Activated CD8-positive, alpha-beta T cell treated with anti-CD3 and anti-CD28 coated beads for 36 hours (primary cell): ENCODE measurements at places on chromosomes 5 and 9. TPM values are rescaled to one million over a fixed set of nuclear protein-coding genes. Genes with fewer than 3 reads are reported as not detected.

- no peaks in the 10 kb centered on the region for H3K4me1 ChIP-seq
- H3K27me3 ChIP-seq: no peaks in the 10 kb centered on the region
- H3K4me3 ChIP-seq: no peak overlapping the region
- DNase-seq: no peak
Measured at GRCh38 chr5:11918463-11919045, 14.3 kb upstream of the CTNND2 start.

Gene GFRA3
- total RNA-seq: not detected

Gene CA9
- total RNA-seq: 4.5 TPM

Gene PDLIM4
- total RNA-seq: not detected

DNA sequence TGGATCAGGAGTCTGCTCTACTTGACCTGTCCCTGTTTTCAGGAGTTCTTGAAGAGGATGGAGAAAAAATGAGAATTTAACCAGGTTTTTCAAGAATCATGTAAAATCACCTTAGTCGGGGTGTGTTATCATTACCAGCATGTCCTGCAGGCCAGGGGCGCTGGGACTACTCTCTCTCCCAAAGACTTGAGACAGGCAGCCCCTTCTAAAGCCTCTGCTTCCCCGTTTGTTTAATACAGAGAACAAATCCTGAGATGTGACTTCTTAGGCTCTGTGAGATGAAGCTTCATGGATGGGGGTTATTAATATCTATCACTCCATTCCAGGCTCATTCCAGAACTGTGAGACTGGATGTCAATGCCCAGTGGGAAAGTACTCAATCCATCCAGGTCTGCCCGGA lies 3.0 kb downstream of the PAX5 start:
- peaks cover 86% of the 10 kb centered on the region for H3K27me3 ChIP-seq
- H3K4me3 ChIP-seq: no peak overlapping the region
- H3K27ac ChIP-seq: no peak overlapping the region
- peaks cover 6% of the 10 kb centered on the region for H3K36me3 ChIP-seq
- DNase-seq: no peak
- peaks cover 43% of the 10 kb centered on the region for H3K4me1 ChIP-seq

Gene IFNB1
- total RNA-seq: 1.1 TPM

- no peak overlapping the region for H3K4me3 ChIP-seq
- H3K27ac ChIP-seq: no peak overlapping the region
- H3K27me3 ChIP-seq: peaks cover 12% of the 10 kb centered on the region
- no peaks in the 10 kb centered on the region for H3K36me3 ChIP-seq
- DNase-seq: no peak
Measured at GRCh38 chr5:102711525-102712385, 43.4 kb upstream of the PAM start.

DNA sequence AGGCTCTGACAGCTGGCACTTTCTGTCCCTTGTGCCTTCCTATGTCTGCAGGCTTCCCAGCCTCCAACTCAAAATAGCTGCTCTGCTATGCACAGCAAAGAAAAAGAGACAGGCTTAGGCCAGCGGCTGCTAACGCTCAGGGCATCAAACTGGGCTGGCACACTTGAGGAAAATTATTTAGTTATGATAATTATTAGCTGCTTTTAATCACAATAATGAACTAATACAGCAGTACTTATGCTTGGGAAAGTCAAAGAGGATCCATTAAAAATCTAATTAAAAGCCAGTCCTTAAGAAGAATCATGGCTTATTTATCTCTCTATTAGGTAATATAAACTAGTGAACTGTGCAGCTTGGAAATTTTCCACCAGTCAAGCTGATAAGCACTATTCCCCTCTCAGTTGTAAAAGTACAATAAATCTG lies 233.2 kb downstream of the SLIT3 start:
- no peak overlapping the region for H3K27ac ChIP-seq
- no peaks in the 10 kb centered on the region for H3K36me3 ChIP-seq
- H3K4me3 ChIP-seq: no peak overlapping the region
- H3K4me1 ChIP-seq: no peaks in the 10 kb centered on the region

GRCh38 chr5:135127439-135128240 lies 93.6 kb upstream of the PITX1 start:
- peaks cover 2% of the 10 kb centered on the region for H3K27me3 ChIP-seq
- no peak for DNase-seq
- H3K4me1 ChIP-seq: no peaks in the 10 kb centered on the region
- H3K27ac ChIP-seq: no peak overlapping the region
- H3K36me3 ChIP-seq: no peaks in the 10 kb centered on the region

Gene CHMP5
- total RNA-seq: 64.6 TPM

- no peak overlapping the region for H3K4me3 ChIP-seq
- DNase-seq: peak; percentile 84
- H3K4me1 ChIP-seq: peaks cover 20% of the 10 kb centered on the region
- peaks cover 2% of the 10 kb centered on the region for H3K27me3 ChIP-seq
Measured at GRCh38 chr5:181181650-181182565, 23.1 kb downstream of the TRIM7 start.

GRCh38 chr9:137666955-137667670 lies 48.3 kb downstream of the EHMT1 start:
- no peaks in the 10 kb centered on the region for H3K27me3 ChIP-seq
- H3K36me3 ChIP-seq: peaks cover 18% of the 10 kb centered on the region
- no peak overlapping the region for H3K4me3 ChIP-seq
- DNase-seq: no peak
- peak overlapping the region; percentile 59 for H3K27ac ChIP-seq
- peaks cover 39% of the 10 kb centered on the region for H3K4me1 ChIP-seq

Gene AK6
- total RNA-seq: 107 TPM
